Activated CD8-positive, alpha-beta memory T cell treated with anti-CD3 and anti-CD28 coated beads for 1 hour (primary cell): ENCODE measurements at places on chromosomes 4 and X.

GRCh38 chr4:144989306-144989705, 108.7 kb downstream of the ANAPC10 start:
- DNase-seq = no peak

DNA sequence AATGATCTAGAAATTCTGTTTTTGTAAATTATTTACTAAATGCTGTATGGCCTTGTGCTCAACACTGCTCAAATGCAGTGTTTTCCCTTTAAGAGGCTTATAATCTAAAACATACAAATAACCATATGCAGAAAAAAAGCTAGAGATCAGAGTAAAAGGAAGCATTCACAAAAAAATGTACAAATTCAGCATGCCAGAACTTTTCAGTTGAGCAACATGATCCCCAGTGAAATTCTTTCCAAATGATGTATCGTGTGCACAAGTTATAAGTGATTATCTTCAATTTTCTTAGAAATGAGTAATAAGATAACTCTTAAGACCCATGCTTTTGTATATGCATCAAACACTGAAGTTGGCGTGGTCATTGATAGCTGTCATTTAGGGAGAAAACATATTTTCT, 5.0 kb downstream of the GPC3 start:
- no peak for DNase-seq

GRCh38 chrX:125507119-125507518, 187.4 kb downstream of the TEX13C start:
- no peak for DNase-seq

DNA sequence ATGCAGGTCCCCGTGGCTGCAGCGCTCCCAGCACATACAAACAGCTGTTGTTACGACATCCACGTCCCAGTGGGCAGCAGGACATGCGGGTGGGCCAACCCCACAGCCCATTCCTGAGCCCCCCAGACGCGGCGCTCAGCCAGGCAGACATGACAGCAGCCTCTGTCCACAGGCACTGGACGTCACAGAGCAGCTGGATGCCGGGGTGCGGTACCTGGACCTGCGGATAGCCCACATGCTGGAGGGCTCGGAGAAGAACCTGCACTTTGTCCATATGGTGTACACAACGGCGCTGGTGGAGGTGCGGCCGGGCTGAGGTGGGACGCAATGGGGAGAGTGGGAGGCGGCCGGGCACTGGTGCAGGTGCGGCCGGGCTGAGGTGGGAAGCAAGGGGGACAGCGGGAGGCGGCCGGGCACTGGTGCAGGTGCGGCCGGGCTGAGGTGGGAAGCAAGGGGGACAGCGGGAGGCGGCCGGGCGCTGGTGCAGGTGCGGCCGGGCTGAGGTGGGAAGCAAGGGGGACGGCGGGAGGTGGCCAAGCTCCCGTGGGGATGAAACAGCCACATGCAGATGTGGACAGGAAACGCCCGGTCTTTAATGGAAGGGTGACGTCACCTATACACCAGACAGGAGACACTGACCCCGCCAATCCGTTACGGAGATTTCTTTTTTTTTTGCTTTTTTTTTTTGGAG, 9.4 kb downstream of the PLCXD1 start:
- no peak for DNase-seq

DNA sequence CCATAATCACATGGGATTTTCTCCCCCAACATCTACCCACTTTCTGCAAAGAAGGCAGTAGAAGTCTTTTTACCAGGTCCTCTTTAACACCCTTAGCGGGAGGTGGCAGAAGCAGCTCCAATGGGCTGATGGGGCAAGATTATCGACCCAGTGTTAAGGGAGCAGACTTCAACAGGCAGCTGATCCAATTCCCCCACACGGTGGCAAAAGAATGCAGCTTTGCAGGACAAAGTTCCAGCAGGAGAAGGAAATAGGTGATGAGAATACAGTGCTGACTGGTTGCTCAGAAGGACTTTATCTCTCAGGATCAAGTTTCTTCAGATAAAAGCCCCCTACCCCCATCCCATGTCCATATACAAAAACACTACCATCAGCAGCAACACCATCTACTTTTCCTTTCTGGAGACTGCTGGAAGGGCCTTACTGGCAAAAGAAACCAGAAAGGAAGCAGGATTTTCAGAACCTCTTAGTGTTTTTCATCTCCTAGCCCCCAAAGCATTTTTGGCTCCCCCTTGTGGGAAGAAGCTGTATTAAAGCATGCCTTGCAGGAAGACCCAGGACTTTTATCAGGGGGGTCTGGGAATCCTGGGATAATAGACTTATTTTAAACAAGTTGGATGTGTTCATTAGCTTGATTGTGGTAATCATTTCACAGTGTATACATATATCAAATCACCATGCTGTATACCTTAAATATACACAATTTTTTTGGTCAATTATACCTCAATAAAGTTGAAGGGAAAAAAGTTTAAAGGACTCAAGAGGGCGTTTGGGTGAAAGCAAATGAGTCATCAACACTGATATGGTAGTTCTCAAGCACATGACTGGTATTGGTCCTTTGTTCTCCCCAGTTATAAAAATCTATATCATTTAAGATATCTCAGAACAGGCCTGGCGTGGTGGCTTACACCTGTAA, 146.4 kb downstream of the GPC3 start:
- no peak for DNase-seq

DNA sequence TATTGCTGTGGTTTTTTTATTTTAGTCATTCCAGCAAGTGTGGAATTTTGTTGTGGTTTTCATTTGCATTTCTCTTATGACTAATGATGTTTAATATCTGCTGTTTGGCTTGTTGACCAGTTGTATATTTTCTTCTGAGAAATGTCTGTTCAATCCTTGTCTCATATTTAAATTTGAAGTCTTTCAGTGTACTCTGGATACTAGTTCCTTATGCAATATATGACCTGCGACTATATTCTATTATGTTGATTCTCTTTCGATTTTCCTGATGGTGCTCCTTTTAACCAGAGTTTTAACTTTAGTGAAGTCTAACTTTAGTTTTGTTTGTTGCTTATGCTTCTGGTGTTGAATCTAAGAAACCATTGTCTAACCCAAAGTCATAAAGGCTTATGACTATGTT, 1528.0 kb downstream of the TECRL start:
- no peak for DNase-seq

DNA sequence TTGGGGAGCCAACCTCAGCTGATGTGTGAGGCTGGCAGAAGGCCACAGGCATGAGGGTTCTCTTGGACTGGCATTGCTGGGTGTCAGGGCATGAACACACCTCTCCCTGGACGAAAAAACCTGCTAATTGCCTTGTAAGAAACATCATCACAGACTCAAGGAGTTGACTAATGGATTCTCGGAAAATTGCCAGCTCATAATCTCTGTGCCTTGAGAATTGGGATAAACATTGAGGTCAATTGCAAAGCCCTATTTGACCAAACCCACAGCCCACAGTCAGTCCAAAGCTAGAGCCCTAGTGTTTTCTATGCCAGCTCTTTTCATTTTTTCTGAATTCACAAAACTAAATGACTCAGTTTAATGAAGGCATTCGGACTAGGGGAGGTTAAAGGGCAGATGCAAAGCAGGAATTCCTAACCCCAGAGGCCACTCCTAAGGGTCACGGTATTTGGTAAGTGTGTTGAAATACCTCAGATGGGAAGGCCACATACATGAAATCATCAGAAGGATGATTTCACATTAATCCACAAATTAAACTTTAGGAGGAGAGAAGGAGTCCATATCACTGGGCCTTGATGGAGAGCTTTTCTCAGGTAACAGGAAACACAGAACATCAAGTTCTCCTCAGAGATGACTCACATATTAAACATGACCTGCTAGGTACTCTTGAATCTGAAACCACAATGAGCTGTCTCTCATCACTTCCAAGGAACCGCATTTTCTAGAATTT, 39.0 kb upstream of the RASL11B start:
- DNase-seq = no peak

DNA sequence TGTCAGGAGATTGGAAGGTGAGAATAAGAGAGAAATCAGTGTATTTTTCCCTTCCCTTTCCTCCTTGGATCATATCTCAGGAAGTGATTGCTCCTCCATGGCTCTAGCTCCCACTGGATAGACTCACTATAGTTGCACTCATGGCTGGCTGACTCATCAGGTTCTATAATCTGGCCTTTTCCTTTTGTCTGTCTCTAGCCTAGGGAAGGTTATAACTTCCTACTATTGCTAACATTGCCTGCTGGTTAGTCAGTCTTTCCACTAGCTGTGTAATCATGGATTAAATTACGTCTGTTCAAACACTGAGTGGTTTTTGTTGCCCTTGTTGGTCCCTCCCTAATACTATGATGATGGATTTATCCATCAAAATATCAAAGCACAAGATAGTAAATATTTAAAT, 195.5 kb upstream of the VEGFC start:
- DNase-seq = no peak

DNA sequence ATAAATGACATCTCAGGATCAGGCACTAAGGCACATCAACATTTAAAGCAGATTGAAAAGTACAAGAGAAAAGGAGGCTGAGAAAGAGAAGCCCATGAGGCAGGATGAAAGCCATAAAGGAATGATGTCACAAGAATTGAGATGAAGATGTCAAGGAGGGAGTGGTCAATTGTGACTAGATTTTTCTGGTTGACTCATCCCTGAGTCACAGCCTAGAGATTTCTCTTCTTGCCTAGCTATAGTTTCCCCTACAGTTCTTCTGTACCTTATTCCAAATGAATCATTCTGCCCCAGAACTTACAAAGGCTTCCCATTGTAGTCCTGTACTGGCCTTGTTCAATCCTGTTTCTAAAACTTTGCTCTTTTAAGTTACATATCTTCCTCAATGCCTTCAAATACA, 3.4 kb upstream of the USP53 start:
- DNase-seq = no peak

GRCh38 chrX:72382202-72382595, 76.5 kb upstream of the CITED1 start:
- DNase-seq = no peak

GRCh38 chrX:71109051-71109450, 2.3 kb downstream of the IL2RG start:
- DNase-seq = no peak

GRCh38 chr4:188246488-188246887, 107.2 kb downstream of the TRIML1 start:
- no peak for DNase-seq

GRCh38 chr4:101153653-101154052, 193.7 kb downstream of the PPP3CA start:
- DNase-seq = no peak
